Activated T-cell treated with anti-CD3 and anti-CD28 coated beads, Interleukin-2, amount 50 U/mL, for 72 hours (primary cell): ENCODE measurements at places on chromosomes 1 and 21. TPM values are rescaled to one million over a fixed set of nuclear protein-coding genes. Genes with fewer than 3 reads are reported as not detected.

Gene CD52
- 245 TPM for total RNA-seq

- peaks cover 5% of the 10 kb centered on the region for H3K4me1 ChIP-seq
- no peak overlapping the region for H3K27ac ChIP-seq
- H3K4me3 ChIP-seq = no peak overlapping the region
- peaks cover 32% of the 10 kb centered on the region for H3K27me3 ChIP-seq
- DNase-seq = no peak
- no peaks in the 10 kb centered on the region for H3K36me3 ChIP-seq
These were observed 2.2 kb upstream of the KANK4 start for GRCh38 chr1:62321446-62321845.

GRCh38 chr1:201946224-201946908, at the start of gene LMOD1:
LMOD1 (minus strand) TSS chr1:201946548; CDS start chr1:201946340, 208 bp downstream.
- no peaks in the 10 kb centered on the region for H3K36me3 ChIP-seq
- peaks cover 19% of the 10 kb centered on the region for H3K4me1 ChIP-seq
- H3K27me3 ChIP-seq = peaks cover 37% of the 10 kb centered on the region

DNA sequence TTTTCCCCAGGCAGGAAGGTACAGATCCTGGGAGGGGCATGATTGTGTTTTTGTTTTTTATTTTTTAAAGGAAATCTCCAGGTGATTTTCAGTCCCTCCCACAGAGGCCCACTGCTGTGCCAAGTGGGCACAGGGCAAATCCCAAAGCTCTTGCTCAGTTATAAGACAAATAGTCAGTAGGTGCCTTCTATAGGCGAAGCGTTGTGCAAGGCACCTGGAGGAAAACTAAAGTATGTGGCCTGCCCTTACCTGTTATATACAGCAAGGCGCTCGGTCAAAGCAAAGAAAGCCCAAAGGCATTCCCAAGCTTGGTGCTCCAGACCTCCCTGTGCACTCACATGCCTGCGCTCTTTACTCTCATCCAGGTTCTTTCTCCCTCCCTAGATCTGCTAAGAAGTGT, 81.0 kb downstream of the KCNJ15 start:
- no peaks in the 10 kb centered on the region for H3K4me1 ChIP-seq
- H3K4me3 ChIP-seq = no peak overlapping the region
- H3K27me3 ChIP-seq = no peaks in the 10 kb centered on the region

DNA sequence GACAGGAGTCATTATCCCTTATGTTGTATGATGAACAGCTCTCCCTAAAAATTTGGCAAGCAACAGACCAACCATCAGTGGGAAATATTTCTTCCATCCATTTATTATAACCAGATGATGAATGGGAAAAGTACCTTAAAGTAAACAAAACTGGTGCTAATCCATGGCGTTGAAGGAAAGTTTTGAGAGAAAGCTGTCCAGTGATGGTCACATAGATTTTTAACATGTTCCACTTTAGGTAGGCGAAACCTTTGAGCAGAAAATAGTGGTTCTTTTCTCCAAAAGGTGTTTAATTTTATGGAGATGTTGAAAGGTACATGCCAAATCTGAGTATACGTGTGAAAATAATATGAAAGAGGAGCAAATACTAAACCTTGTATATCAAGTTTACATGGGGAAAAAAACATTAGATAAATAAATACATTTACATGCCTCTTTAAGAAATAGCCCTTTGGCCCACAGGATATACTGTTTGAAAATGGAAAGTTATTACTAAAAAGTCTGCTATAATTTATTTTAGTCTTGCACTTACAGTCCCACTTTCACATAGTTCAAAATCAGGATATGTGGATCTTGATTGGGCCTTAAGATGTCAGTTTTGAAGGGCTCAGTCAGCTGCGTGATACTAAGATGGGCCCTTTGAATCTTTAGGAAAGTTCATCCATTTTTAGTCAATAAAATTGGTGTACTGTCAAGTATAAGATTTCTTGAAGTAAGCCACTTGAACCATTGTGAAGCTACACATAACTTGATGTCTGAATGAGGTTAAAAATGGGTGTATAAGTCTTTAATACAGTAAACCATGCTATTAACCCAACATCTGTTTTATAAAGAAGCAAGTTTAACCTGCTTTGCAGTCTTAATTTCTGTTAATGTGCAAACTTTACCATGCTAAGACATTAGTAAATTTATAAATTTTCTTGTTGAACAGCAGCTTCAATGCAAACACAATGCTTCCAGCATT, 10.5 kb downstream of the RPL5 start:
- peaks cover 31% of the 10 kb centered on the region for H3K4me1 ChIP-seq
- H3K4me3 ChIP-seq = no peak overlapping the region
- H3K27me3 ChIP-seq = no peaks in the 10 kb centered on the region
- no peak for DNase-seq
- peak overlapping the region; percentile 70 for H3K27ac ChIP-seq

DNA sequence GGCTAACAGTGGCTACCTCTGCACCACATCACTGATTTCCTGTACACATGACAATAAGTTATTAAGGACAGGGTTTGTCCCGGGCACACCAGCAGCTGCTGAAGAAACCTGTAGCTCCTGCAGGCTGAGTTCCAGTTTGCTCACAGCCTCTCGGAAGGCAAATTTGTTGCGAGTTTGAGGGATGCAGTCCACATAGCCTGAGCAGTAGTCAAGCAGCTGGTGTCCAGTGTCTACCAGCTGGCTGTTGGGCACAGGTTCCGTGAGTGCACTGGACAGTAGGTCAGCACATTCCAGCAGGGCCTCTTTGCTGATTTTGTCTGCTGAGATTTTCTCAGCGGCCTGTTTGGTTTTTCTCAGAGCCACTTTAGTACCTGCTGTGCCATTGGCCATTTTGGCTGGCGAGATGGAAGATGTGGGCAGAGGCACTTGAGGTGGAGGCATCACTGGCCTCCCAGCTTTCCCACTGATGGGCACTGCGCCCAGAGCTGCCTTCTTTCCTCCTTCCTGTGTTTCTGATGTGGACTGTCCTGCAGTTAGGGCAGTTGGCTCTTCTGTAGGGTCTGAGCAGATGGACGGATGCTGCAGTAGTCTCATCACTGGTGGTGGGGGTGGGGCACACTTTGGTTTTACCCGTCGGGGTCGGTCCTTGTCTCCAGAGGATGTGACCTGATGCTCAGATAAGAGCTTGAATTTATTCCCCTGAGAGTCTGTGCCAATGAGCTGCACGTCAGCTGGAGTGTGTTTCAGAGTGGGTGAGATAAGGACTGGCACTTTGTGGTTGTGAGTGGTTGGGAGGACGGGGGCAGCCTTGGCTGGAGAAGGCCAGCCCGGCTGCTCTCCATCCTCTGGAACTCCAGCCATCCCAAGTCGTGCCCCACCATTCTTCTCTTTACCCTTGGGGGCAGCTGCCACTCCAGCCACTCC, 26.1 kb downstream of the TOR3A start:
- H3K4me1 ChIP-seq = no peaks in the 10 kb centered on the region
- no peak overlapping the region for H3K27ac ChIP-seq
- DNase-seq = no peak
- peaks cover 4% of the 10 kb centered on the region for H3K36me3 ChIP-seq
- no peaks in the 10 kb centered on the region for H3K27me3 ChIP-seq
- H3K4me3 ChIP-seq = no peak overlapping the region

- H3K4me3 ChIP-seq = no peak overlapping the region
- no peaks in the 10 kb centered on the region for H3K4me1 ChIP-seq
- H3K27me3 ChIP-seq = no peaks in the 10 kb centered on the region
- no peak for DNase-seq
- H3K27ac ChIP-seq = no peak overlapping the region
- H3K36me3 ChIP-seq = no peaks in the 10 kb centered on the region
These were observed 1160.8 kb upstream of the ADGRL2 start for GRCh38 chr1:80639777-80640533.

DNA sequence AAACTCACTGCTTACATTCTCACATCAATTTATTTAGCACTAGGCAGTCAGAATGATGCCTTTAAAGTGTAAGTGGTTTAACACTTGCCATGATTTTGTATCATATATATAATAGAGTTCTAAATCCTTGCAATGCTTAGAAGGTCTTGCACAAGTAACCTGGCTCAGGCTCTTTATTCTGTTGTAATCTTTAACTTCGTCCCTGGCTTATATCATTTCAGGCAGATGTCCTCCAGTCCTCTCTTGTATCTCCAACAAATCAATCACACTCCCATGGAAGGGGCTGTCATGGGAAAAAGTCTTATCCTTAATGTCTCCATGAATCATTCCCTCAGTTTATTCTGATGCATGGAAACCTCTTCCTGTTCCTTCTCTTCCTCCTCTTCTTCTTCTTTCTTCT, 841.6 kb upstream of the B3GALT2 start:
- peaks cover 9% of the 10 kb centered on the region for H3K36me3 ChIP-seq
- DNase-seq = no peak
- no peaks in the 10 kb centered on the region for H3K4me1 ChIP-seq
- no peaks in the 10 kb centered on the region for H3K27me3 ChIP-seq

GRCh38 chr1:48817505-48818114, 40.9 kb upstream of the BEND5 start:
- H3K27me3 ChIP-seq = peaks cover 20% of the 10 kb centered on the region
- H3K27ac ChIP-seq = no peak overlapping the region
- DNase-seq = peak; percentile 47
- no peaks in the 10 kb centered on the region for H3K36me3 ChIP-seq
- no peaks in the 10 kb centered on the region for H3K4me1 ChIP-seq
- H3K4me3 ChIP-seq = no peak overlapping the region

DNA sequence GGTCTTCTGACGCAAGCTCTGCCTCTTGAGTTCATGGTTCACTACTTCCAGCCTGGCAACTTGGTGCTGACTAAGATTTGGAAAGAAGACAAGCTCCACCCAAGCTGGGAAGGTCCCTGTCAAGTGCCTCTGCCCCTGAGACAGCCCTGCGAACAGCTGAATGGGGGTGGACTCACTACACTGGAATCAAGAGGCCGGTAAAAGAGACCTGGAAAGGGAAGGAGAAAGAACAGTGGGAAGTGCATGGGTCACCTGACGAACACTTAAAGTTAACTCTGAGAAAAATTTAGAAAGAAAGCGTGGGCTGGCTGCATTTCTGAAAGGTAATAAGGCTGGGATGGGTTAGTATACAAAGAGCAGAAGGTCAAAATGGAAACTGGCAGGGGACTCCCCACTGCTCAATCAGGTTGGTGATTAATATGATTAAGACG, 26.1 kb upstream of the ZNF496 start:
- no peak for DNase-seq
- H3K4me1 ChIP-seq = peaks cover 23% of the 10 kb centered on the region
- H3K36me3 ChIP-seq = no peaks in the 10 kb centered on the region

GRCh38 chr1:177591155-177591554, 378.7 kb downstream of the SEC16B start:
- H3K27me3 ChIP-seq = no peaks in the 10 kb centered on the region
- no peaks in the 10 kb centered on the region for H3K36me3 ChIP-seq
- no peak overlapping the region for H3K27ac ChIP-seq
- no peak overlapping the region for H3K4me3 ChIP-seq
- no peak for DNase-seq
